Activated CD4-positive, alpha-beta T cell treated with anti-CD3 and anti-CD28 coated beads, Interleukin-2, amount 50 U/mL, for 16 hours (primary cell): ENCODE measurements at places on chromosomes 13 and 19.

GRCh38 chr19:49957262-49957915 lies 3.6 kb downstream of the SIGLEC11 start:
- DNase-seq, result no peak

DNA sequence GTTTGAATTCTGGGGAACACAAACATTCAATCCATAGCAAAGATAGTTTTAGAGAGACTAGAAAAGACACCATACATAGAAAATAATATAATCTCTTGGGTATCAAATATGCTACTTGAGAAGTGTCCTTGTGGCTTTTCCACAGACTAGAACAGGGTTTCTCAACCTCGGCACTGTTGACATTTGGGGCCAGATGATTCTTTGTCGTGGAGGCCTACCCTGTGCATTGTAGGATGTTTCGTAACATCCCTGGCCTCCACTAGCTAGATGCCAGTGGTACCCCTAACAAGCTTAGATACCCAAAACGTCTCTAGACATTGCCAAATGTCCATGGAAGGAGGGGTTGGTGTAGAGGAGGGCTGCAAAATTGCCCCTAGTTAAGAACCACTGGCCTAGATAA lies 2.2 kb upstream of the ESD start:
- DNase-seq, result no peak

- no peak for DNase-seq
Measured at GRCh38 chr13:30510811-30511371, 45.2 kb upstream of the HMGB1 start.

DNA sequence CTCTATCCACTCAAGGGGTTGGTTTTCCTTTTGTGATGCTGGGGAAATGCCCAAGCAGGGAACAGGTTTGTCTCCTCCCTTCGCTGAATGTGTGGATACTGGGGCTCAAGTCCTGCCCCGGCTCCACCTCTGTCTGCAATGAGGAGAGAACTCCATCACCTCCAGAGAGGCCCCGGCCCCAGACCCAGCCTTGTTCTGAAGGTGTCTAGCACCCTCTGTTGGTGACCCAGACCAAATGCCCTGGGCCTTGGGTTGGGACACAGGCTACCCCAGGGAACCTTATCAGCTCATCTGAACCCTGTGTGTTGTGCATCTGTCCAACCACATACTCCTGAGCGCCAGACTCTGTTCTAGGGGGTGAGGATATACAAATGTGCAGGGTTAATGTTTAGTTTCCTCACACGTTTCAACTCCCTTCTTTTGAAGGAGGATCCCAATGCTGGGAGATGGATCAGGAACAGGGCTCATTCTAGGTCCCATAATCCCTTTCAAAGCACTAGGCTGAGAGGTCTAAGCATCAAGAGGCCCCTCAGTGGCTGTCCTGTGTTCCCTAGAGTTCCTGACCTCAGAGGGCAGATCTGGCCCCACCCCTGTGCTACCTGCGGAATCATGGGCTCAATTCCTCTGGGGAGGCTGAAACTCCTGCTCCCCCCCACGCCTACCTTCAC lies 112.5 kb upstream of the SLC7A1 start:
- peak; percentile 54 for DNase-seq

DNA sequence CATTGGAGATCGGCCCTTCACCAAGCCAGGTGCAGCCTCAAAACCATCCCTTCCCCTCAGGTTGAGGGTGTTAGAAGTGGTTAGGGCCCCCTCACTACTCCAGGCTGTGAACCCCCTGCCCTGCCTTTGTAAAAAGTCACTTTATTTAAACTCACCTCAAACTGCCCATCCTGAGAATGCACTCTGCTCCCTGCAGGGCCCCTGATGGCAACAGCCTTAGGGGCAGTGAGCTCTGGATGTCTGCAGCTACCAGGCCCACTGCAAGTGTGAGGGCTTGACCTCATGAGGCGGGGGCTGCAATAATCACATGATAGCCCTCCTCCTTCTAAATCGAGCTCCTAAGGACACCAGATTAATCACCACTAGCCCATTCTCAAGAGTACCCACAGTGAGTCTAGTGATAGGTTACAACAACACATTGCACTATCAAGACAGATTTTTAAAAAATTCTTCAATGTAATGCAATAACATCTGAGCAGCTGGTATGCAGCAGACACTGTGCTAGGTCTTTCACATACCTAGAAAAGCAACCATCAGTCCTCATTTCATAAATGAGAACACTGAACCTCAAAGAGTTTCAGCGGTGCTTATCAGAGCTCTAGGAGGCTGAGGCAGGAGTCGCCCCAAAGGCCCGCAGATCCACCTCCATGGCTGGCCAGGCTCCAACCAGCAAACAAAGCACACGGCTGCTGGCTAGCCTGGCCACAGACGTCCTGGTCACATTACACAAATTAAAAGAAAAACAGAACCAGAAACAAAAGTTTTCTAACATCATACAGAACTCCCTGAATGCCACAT lies 26.0 kb downstream of the SLC7A1 start:
- DNase-seq, result no peak

- DNase-seq, result no peak
Measured at GRCh38 chr13:43347877-43348276, 324.5 kb downstream of the DNAJC15 start.

- DNase-seq, result no peak
Measured at GRCh38 chr19:43311706-43312105, 41.8 kb upstream of the CD177 start.
